ENCODE measurements at places on chromosomes 16 and 17.

- no peak for DNase-seq
These were observed 34.4 kb downstream of the GPRC5B start for GRCh38 chr16:19850131-19850817.

- peak; percentile 82 for DNase-seq
These were observed 622 bp downstream of the CUEDC1 start for GRCh38 chr17:57954397-57955182.

DNA sequence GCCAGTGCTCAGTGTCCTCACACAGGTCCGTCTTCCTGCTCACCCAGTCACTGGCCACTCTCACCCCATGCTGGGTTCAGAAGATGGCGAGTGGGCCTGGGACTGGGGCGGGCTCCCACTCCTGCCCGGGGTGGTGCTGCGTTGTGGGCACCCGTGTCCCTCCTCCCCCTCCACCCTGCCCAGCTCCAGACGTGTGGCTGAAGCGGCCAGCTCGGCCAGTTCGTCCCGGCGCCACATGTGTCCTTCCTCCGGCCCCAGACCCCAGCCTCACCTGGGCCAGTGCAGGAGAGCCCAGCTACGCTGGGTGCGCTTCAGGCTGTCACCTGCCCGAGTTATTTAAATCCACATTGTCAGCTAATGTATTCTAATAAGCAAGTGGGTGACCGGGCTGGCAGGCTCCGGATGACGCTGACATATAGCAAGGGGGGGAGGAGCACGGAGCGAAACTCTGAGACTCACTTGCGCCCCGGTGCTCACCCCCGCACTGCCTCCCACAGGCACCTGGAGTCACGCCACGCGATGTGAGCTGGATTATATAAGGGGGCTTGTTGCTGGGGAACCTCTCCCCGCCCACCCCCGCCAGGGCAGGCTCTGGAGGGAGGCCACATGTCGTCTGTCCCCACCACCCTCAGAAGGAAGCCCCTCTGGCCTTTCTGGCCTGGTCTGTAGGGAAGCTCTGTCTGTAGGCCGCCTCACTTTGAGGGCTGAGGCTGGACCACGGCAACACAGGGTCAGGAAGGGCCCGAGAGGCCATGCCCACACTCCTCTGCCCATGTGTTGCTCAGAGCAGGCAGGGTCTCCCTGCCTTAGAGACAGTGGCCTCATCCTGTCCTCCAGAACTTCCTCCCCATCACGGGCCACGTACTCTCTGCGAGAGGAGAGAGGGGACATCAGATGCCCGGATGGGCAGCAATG is 7.1 kb upstream of the BAIAP2 start:
- DNase-seq = no peak

DNA sequence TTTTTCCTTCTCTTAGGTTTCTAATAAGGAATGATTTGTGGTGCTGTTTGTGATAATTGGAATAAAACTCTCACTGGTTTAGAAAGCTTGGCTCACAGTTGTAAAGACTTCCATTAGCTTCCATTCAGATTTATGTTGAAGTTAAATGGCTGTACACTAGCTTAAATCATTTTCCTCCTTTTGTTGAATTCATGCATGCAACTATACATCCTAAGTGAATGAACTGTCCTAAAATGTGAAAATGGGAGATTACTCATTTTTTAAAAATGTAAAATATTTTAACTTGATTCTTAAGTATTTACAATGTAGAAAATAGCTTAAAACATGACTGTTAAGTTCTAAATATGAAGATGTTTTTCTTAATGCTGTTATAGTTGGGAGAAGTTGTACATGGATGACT is 15.2 kb downstream of the PRKCA start:
- no peak for DNase-seq

DNA sequence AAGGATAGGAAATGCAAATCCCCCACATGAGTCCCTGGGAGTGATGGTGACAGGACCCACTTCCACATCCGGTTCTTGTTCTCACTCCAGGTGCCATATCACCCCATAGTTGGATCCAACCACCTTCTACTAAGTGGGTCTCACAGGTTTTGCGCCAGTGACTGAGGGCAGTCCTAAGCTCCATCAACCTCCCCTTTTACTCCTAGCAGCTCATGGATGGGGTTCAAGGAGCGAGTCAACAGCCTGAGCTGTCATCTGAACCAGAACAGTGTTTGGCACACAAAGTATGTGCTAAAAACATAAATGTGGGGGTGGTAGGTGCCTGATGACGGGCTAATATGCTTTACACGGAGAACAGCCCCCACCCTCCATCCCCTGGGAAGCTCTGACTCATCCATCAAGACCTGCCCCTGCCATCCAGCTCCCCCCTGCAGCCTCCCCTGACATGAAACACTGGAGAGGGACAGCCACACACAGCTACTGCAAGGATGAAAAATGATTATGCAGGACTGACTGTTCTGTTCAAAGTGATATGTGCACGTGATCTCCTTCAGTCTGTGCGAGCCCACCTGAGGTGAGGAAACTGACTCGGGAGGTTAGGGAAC is 143.2 kb upstream of the CDH5 start:
- peak; percentile 62 for DNase-seq

DNA sequence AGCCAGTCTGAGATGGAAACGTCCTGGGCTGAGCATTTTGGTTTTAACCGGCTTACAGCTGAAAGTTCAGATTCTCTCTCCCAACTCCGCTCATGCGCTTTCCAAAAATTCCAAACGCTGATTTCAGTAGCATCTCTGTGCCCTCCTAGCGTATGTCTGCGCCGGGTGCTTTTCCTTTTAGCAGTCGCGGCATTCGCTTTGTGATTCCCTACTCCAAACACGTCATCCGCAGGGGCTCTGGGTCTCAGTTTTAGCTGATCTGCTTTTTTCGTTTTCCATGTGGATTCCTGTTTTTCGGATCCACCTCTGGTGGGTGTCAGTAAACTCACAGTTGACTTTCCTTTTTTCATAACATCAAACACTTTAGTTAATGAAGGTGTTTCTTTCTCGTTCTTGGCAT is 22.1 kb upstream of the TVP23A start:
- no peak for DNase-seq

DNA sequence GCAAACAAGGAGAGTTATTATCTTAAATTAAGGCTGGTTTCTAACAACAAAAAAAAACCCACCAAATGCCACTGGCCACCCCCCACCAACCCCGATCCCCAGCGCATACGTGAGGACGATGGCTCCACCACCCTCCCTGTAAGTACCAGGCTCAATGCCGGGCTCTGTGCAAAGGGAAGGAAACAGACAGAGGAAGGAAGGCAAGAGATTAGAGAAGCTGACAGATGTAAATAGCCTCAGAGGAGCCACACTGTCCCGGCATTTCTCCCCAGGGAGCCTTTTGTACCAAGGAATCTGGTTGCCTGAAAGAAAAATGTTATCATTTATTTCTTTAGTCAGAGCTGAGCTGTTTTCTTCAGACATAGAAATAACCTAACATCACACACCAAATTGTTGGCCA is 13.1 kb downstream of the SOST start:
- peak; percentile 37 for DNase-seq

DNA sequence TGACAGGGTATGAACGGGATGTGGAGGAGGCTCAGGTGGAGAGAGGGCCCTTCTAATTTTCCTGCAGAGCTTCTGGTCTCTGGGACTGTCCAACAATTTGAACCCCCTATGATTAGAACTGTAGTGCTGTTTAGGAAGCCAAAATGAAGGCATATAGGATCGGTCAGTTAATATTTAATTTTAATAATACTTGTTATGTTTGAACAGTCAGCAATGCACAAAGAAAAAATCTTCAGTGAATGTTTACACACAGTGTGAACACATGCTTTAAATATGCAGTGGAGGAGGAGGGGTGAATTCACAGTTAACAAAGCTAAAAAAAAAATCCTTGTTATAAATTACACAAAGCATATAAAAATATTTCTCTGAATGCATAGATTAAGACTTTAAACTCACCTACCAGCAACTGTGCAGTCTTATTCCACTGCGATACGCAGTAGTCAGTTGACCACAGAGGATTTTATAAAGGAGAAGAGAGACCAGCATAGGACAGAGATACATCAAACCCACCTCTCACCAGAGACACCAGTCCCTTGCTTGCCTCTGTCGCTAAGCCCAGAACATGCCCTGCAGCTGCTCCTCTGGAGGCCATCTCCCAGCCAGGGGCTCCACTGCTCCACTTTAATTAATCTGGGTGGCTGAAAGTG is 14.6 kb downstream of the ANKRD40 start:
- no peak for DNase-seq

- no peak for DNase-seq
These were observed 8.5 kb downstream of the TRPV1 start for GRCh38 chr17:3600529-3601205.

DNA sequence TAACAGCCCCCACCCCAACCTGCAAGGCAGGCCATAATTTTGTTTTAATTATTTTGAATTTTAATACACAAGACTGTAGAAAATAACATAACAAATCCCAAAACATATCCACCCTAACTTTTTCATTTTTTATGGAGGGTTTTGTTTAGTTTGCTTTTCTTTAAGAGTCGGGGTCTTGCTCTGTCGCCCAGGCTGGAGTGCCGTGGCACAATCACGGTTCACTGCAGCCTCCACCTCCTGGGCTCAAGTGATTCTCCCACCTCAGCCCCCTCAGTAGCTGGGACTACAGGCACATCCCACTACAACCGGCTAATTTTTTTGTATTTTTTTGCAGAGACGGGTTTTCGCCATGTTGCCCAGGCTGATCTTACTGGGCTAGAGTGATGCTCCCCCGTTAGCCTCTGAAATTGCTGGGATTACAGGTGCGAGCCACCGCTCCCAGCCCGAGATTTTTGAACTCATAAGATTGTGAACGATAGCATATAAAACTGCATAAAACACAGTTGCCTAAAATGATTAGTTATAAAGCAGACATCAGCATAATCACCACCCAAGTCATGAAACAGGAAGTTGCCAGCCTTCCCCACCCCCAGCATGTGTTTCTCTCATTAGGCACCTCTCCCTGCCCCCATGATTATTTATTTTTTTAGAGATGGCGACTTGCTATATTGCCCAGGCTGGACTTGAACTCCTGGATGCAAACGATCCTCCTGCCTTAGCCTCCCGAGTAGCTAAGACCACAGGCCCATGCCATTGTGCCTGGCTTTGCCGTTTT is 13.6 kb upstream of the DOC2B start:
- DNase-seq = no peak

DNA sequence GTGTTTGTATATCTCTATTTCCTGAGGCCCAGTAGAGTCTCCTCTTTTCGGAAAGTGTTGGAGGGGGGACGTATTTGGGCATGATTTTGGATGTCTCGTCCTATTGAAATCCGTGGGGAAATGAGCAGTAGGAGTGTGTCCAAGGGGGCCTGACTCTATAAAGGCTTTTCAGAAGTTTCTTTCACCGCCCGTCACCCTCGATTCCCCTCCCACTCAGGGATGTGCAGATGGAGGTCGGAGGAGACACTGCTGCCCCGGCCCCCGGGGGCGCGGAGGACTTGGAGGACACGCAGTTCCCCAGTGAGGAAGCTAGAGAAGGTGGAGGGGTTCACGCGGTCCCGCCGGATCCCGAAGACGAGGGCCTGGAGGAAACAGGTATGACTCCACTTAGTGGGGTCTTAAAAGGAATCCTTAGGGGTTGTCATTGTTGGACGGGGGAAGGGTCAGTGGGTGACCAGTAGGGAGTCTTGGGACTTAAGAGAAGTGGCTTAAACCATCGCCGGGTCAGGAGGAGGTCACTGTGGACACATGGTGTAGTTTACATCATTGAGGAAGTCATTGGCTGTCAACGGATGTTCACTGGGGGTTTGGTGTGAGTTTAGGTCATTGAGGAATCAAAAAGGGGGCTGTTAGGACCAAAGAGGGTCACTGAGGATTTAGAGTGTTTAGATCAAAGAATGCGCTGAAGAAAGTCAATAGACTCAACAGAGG is 424 bp downstream of the MON1B start:
- DNase-seq = no peak

DNA sequence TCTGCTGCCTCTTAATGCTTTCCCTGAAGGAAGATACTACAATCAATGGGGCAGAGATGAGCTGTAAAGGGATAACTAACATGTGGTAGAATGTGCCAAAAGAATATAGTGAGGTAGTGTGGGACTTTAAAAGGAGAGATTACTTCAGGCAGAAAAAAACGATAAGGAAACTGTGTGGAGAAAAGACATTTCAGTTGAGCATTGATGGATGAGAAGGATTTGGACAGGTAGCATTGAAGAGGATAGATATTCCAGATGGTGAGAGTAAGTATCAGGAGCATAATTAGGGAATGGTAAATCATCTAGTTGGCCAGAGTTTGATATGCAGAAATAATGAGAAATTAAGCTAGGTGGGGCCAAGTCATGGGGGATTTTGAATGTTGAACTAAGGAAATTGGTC is 97.3 kb downstream of the NLK start:
- DNase-seq = no peak

- DNase-seq = peak; percentile 53
These were observed 218.4 kb downstream of the ZNF423 start for GRCh38 chr16:49637511-49637910.

DNA sequence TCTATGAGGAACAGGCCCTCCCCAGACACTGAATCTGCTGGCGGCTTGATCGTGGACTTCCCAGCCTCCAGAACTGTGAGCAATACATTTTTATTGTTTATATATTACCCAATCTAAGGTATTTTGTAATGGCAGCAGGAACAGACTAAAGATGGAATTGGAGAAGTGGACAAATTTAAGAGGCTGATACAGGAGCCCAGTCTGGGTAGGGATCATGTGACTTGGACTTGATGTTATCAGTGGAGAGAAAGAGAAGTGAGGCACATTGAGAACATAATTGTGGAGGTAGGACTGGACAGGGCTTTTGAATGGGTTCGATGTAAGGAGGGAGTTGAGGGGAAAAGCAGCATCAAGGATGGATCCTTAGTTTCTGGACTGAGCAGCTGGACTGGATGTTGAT is 93.8 kb downstream of the USP31 start:
- no peak for DNase-seq

- DNase-seq = no peak
These were observed 929.6 kb upstream of the CDH8 start for GRCh38 chr16:62965831-62966230.

- DNase-seq = no peak
These were observed 14.2 kb upstream of the KCNG4 start for GRCh38 chr16:84254062-84254461.

DNA sequence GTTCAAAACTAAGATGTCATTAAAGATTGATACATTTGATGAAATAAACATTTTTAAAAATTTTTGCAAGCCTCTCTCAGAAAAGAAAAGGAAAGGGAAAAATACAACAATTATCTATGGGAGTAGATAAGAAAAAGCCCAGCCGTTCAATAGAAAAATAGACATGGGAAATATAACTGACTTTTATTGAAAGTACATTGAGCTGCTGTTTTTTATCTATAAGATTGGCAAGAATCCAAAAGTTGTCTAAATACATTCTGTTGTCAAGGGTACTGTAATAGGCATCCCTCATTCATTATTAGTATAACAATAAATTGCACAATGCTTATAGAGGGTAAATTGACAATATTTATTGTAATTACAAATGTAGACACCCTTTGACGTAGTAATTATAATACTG is 38.4 kb upstream of the IRX6 start:
- DNase-seq = no peak

DNA sequence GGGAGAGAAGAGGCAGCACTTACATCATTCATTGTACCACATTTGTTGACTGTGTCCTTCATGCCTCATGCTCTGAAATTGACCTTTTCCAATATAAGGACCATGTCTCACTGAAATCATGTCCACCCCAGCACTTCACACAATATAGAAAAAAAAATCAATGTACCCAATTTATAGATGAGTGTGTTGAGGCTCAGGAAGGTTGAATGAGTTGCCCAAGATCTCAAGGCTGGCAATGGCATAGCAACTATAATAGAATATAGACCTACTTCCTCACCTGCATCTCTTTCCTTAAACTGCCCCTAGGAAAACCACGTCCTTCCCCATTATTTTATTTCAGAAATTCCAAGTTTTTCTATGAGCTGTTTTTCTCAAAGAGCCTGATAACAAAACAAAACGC is 912 bp upstream of the VAT1L start:
- DNase-seq = no peak
